Lung (tissue), 17 donors: ENCODE measurements at places on chromosomes 4 and X. TPM values are rescaled to one million over a fixed set of nuclear protein-coding genes. Genes with fewer than 3 reads are reported as not detected.

Gene CCDC110
- polyA plus RNA-seq = 0.31 TPM

Gene RTL5
- polyA plus RNA-seq = 3.8 TPM

Gene HHIP
- polyA plus RNA-seq = 11.6 TPM

Gene GRIA2
- 0.03 TPM for polyA plus RNA-seq

Gene RHOXF1
- polyA plus RNA-seq = not detected

Gene PRRG3
- polyA plus RNA-seq = 0.63 TPM

Gene ADAMTS3
- polyA plus RNA-seq = 1.1 TPM

Gene CC2D2A
- polyA plus RNA-seq = 9.2 TPM

Gene LAGE3
- 21.5 TPM for polyA plus RNA-seq

Gene PCDH10
- polyA plus RNA-seq = 0.08 TPM

Gene EDNRA
- polyA plus RNA-seq = 3.7 TPM

Gene TLR6
- polyA plus RNA-seq = 4.3 TPM
